ENCODE measurements at places on chromosomes 5 and 9. TPM values are rescaled to one million over a fixed set of nuclear protein-coding genes. Genes with fewer than 3 reads are reported as not detected.
A peak's percentile ranks its signal among the peaks of the same experiment; 100 is the strongest.

The MARCOL gene
- not detected for total RNA-seq

DNA sequence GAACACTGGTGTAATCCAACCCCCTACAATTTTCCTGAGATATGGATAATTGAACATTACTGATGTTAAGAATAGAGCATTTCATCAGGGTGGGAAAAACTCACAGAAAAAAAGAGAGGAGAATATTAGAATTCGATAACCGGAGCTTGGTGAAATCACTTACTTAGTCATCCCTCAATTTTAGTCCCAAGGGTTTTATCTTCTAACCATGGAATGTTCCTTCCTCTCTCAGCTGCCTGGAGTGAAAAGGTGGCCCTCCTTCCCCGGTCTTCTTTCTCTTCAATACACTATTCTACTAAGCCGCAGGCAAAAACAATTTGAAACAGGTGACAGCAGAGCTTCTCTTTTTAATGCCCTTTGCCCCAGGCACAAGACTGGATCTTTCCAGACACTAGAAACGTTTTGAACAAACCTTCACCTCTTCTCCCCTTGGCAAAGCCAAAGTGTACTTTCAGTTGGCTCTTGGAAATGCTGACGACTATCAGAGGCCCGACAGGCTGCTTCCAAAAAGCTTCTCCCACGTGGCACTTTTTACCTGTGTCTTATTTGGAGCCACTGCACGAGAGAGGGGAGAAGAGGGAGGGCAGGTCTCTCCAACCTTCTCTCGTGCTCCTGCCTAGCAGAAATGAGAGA lies 543.9 kb downstream of the TLE1 start:
- no peak for DNase-seq

DNA sequence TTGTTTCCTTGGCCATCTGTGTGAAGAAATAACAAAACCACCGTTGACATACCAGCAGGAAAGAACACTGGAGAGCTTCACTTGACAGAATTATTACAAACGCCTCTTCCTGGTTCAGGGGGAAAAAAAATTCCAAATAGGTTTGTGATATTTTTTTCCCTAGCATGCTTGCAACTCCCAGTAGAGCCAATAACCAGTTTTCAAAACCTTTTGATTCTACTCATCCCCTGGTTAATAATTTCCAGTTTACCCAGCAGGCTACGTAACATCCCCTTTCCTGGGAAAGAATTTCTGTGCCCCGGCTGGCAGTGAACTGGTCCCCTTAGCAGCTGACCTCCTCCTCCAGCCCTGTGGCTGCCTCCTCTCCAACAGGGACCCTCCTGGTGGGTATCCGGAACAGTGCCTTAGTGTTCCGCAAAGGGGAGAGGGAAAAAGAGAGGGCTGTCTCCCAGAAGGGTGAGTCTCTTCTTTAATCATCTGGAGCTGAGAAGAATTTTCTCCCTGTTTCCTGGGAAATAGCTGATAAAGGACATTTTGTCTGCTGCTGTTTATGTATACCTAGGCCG lies 72.8 kb upstream of the BOD1 start:
- DNase-seq = peak; percentile 31

- peak; percentile 18 for DNase-seq
These were observed 17.0 kb downstream of the CAMK2A start for GRCh38 chr5:150272531-150272930.

DNA sequence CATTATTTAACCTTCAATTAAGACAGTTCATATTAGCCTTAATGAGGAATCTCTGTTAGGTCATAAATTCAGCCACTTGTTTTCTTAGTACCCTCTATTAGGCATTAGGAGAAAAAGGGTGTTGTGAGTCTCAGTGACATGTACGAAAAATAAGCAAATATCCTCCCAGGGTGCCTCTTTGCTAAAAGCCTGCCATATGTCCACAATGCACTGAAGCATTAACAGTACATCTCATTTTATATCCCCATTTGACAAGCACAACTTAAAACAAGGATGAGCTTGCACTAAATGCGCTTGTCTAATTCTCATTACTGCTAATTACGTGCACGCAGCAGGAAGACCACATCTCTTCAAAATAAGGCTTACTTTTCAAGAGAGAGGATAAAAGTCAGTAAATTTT lies 48.4 kb upstream of the SRFBP1 start:
- DNase-seq = no peak

Data from endothelial cell of umbilical vein (primary cell).